Spleen (tissue), 13 donors: ENCODE measurements at places on chromosomes 4 and X.

DNA sequence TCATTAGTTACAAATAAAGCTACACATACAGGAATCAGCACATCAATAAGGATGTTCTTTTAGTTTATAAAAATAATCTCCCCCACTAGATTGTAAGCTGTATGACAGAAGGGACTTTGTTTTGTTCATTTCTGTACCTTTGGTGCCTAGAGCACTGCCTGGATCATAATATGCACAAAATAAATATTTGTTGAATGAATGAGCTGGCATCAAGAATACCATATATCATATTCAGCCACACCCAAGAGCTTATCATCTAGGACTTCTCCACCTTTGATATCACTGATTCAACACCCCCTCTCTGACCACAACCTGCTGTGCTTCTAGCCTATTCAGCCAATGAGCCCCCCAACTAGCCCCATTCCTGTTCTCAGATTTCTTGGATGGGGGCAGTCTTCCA, 10.6 kb downstream of the SYTL4 start:
- no peak for DNase-seq

GRCh38 chr4:1981251-1982058, 27.3 kb downstream of the NELFA start:
- peak; percentile 63 for DNase-seq

DNA sequence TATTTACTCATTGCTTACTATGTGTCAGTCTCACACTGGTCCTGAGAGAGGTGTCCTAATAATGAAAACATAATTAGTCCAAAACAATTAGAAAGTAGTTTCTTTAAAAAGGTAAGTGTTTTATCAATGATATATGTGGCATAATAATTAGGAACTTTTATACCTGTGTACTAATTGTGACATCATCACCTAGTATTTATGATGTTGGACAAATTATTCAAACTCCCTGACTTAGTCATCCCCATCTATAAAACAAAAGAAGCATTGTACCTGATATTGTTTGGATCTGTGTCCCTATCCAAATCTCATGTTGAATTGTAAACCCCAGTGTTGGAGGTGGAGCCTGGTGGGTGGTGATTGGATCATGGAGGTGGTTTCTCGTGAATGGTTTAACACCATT, 15.8 kb upstream of the ARHGEF38 start:
- DNase-seq: no peak

GRCh38 chrX:51825436-51825835, 68.0 kb upstream of the MAGED1 start:
- no peak for DNase-seq

DNA sequence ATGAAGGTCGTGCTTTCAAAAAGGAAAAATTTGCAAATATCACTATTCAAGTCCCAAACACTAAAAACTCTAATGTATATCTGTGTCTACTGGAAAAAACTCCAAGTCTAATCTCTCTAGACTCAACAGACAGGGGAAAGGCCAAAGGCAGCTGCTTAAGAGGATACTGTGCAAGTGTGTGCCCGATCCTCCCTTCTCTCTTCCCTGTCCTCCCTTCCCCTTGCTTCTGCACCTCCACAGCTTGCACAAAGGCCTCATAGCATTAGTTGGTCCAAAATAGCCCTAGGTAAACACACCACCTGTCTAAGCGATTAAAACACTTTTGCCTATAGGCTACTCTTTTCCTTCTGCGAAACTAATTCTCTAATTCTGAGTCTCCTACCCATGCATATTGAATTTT, 10.6 kb downstream of the C4orf54 start:
- DNase-seq: no peak

DNA sequence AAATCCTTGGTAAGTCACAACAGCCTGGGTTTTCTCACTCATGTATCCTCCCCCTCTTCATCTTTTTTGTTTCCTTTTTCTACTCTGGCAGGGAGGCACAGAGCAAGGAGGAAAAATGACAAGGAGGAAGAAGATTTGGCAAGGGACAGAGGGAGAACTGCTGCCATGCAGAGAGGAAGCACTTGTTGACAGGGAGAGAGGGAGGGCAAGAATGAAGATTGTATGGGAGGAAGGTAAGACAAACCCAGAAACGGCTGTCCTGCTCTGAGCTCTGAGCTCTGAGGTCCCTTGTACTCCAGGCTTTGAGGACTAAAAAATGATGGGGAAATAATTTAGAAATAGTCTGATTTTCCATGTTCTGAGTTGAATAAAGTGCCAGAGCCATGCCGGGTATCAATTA, 123.9 kb downstream of the DCHS2 start:
- no peak for DNase-seq

DNA sequence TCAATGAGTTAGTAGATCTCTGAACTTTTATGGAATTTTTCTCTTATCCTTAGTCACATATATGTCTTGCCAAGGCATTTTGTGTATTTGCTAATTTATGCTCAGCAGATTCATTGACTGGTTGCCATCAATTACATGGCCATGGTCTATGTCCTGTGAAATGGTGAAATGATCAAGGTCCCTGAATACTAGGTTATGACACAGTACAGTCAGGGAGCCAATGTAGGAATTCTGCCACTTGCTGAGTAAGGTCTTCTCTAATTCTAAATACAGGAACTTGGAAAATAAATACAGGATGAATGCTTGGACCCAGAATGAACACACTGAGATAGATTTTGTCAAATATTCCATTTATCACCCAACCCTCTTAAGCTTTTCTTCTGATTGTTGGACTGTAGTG, 35.2 kb downstream of the ALPK1 start:
- no peak for DNase-seq

GRCh38 chr4:624705-625590, at the start of gene PDE6B:
Gene PDE6B (plus strand): TSS chr4:625573. CDS start chr4:625627, 54 bp downstream.
- DNase-seq: peak; percentile 52

DNA sequence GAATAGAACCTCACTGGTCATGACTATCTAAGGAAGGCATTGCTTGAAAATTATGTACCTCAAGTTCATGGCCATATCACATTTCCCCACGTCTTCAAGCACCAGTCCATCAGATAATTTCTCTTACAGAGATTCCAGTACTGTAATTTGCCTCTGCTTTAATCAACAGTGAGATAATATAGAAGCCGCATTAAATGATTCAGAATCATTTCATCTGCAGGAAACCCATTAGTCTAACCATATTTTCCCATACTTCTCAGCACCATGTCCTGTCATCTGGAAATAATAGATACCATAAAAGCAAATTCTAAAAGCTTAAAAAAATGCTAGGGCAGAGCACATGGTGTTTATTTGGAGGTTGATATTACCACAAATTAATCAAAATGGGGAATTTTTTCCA, 310.3 kb upstream of the SLIT2 start:
- DNase-seq: no peak

GRCh38 chr4:134243742-134244713, 42.4 kb upstream of the PABPC4L start:
- peak; percentile 67 for DNase-seq

DNA sequence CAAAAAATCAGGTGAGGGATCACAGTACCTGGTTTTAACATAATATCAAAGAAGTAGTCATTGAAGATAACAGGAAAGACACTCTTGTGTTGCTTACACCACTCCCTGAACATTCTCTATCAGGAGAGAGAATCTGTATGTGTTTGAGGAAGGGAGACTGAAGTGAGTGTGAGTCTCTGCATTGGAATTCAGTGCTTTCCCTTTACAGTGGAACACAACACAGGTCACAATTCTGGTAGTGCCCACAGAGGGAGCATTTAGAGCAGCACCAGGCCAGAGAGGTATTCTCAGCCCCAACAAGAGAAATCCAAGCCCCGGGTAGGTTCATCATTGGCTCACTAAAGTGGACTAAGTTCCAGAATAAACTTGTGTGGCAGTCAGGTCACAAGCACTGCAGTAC, 64.7 kb upstream of the UBQLN2 start:
- DNase-seq: no peak

DNA sequence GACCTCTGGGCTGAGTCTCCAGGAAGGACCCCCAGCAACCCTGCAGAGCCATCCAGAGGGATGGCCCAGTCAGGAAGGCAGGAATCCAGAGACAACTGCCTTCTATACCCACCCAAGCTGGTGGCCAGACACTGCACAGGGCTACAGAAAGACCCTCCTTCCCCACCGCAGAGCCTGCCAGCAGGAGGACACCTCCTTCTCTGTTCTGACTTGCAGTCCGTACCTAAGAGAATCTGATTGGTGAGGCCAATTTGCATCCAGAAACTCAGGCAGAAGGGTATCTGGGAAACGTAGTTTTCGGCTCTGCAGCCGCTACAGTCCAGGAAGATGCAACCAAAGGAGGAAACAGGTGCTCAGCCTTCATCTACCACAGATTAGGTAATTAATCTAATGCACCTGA, 155.4 kb upstream of the FRG1 start:
- DNase-seq: no peak

GRCh38 chrX:136608295-136608933, 39.5 kb upstream of the CD40LG start:
- DNase-seq: peak; percentile 82

DNA sequence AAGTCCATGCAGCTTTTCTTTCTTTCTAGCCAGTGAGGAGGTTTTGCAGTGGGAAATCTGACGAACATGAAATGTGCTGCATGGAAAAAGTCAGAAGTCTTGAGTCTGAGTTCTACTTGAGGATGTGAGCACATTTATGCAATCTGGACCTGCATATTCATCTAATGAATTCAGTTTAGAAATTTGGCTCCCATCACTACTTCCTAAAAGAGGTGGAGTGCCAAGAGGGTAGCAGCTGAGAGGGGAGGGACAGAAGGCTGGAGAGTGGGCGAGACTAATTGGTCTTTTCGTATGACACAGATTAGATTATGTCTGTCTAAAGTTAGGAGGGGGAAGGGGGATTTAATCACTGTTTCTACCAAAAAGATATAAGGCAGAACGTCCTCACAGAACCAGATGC, 535.9 kb downstream of the IQCM start:
- no peak for DNase-seq

DNA sequence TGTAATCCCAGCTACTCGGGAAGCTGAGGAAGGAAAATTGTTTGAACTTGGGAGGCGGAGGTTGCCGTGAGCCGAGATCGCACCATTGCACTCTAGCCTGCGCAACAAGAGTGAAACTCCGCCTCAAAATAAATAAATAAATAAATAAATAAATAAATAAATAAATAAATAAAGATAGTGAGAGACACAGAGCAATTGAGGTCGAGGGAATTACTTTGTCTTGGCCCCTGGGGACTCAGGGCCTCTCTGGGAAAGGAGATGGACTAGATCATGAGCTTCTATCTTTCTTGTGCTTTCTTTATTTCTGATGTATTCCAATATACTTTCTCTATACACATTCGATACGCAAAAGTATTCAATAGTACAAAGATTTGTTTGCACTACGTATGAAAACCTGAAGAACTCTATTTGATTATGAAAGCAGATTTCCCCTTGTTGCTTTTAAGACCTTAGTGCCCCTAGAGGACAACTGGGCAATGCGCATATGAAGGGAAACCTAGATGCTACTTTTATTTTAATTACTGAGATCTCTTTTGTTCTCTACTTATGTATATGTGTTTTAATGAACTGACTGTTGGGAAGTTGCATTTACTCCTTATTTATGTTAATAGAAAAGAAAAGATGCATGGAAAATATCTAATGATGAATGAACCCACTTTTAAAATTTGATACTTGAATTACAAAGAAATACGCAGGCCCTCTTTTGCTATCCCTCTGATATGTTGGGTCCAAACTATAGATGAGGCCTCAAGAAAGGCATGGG, 12.8 kb upstream of the ELOVL6 start:
- DNase-seq: no peak

DNA sequence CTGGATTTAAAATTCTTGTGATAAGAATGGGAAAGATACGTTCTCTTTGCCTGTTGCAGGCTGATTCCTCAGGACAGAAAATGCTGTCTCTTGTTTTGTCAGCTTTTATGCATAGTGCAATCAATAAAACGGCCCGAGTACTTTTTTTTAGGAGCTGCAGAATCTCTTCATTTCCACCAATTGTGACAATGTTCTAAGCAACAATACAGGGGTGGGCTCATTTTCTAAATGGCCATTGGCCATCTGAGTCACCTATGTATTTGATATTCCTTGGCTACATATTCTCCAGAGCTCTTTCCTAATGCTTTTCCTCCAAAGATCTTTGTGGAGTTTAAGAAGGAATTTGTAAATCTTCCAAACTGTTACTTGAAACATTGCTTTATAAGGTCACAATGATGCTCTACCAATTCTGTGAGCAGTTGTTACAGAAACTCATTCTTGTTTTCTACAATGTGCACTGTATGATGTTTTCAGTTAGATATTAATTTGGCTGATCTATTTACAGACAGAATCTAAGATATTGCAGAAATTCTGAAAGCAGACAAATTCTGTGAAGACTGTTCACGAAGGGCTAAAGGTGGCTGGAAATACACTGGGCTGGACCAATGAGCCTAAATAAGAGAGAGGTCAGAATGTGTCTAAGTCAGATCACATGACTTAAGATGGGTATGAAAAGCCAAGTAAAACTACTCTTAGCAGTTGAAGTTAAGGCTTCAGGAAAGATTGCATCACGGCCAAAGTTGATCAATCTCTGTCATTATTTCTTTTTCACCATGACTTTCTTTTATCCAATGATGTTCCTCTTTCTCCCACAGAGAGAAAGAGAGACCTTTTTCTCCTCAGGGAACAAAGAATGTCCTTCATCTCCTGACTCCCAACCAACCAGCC, 33.4 kb downstream of the TAPT1 start:
- no peak for DNase-seq

DNA sequence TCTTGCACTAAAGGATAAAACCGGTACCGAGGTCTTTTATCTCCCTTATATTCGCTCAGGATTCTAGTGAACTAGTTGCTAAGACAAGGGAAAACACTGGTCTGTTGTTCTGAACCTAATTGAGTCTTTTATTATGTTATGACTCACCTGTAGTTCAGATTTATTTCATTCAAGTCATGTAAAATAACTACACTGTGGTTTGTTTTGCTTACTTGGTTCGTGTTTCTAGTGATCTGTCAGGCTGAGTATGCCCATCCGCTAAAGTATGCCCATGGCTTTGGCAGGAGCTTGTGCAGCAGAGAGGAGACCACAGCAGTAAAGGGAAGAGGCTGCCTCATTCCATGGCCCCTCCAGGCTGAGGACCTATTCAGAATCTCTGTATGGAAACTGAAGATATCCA, 126.1 kb downstream of the AFF1 start:
- DNase-seq: no peak

DNA sequence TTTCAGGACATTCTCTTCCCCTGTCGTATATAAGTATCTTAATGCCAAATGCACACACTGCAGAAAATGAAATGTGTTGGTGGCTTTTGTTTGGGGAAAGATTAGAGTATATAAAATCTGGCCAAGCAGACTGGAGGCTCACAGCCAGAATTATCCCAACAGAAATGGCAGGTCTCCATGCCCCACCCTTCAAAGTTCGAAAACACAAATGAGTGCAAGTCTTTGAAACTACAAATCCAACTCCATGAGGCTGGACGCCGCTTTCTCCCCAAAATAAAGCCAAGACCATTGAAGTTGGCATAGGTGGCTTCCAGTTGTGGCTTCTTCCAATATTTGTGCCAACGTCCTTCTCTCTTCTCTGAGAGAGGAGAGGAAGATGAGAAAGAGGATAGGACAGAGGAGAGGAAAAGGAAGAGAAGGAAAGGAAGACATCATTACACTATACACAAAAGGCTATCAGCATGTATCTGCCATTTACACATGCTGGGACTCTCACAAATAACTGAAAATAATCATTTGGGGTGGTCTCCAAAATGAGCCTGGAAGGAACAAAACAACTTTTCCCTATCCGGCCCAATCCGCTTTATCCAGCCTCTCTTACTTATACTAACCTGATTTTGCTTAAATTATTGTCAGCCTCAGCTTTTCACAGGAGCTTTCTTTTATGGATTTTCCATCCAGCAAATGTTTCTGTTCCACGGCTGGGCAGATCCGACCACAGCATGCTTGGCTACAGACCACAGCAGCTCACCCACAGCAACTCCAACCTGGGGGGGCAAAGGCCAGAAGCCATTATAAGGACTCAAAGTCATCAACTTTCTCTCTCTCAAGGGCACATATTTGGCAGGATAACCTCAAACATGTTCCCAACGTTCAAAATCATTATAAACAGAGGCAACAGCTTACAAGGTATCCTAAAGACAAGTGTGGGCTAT, 71.7 kb downstream of the APBB2 start:
- no peak for DNase-seq
